ENCODE measurements at places on chromosomes 12 and 14.

GRCh38 chr12:12736759-12737676 lies 19.9 kb downstream of the CDKN1B start:
- DNase-seq, result peak; percentile 70

DNA sequence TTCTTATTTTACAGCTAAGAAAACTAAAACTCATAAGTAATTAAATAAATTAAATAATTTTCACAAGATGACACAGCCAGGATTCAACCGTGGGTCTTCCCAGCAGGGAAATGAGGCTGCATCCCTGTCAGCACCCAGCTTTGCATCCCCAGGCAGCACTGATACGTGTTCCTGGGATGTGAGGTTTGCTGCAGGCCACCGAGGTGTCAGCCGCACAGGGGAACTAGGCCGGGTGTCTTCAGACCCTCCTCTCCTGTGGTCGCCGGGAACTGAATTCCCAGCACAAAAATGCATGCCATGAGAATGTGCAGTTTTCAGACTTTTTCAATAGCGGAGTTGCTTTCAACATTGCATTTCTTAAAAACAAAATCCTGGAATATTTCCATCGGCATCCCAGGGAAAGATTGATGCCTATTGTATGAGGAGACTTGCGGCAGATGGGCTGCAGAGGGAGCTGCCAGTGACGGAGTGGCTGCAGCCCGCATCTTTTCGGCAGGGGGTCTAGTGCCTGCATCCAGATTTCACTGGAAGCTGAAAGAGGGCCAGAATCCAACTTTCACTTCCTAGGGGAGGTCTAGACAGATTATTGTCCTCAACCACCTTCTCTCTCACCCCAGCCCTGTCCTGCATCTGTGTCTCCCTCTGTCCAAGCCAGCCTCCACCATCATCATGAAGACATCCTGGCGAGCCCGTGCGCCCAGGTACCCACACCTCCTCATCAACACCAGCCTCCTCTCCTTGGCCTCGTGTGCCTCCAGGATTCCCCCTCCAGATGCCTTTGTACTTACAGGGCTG lies 12.6 kb downstream of the LRTM2 start:
- DNase-seq, result no peak

DNA sequence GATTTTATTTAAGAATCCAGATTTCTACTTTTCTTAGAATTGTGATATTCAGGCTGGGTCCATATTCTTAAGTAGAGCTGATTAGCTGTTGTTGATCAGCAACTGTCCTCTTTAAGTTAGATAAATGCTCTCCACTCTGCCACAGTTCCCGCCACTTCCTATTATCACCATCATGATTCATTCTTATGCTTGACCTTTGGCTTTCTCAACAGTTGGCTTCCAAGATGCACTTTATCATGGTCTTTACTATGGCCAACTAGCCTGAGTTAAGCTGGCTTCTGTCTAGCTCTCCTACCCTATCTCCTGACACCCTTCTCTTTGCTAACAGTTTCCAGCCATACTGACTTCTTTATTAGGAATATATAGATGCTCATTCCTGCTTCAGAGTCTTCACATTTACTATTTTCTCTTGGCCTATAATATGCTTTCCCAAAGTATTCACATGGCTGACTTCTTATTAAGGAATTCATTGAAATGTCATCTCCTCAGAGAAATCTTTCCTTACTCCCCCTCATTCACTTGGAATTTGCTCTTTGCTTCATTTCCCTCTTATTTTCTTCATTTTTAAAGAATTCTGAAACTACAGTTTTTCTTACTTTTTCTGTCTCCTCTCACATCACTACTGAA lies 149.0 kb upstream of the IGF1 start:
- no peak for DNase-seq

- no peak for DNase-seq
These were observed 23.5 kb upstream of the CRIP2 start for GRCh38 chr14:105450864-105451720.

GRCh38 chr12:108833355-108833733 lies 24.0 kb downstream of the SSH1 start:
- no peak for DNase-seq

DNA sequence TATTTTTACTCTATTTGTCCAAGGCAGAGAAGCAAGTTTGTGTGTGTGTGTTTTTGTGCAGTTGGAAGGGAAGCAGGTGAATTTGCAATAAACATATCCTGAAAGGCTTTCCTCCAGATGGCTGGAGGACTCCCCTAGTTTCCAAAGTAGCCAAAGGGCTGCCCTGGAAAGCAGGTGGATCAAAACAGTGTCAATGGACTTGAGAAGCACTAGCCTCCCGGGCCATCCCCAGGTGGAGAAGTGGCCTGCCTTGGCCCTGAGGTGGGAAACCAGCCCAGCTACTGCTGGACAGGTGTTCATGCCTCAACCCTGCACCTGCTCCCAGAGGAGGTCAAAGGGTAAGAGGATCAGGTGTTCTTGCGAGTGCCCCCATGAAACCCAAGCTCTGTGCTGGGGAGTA lies 1046.9 kb downstream of the VRK1 start:
- DNase-seq, result no peak

GRCh38 chr12:15605881-15606590 lies 183.2 kb downstream of the EPS8 start:
- no peak for DNase-seq

GRCh38 chr12:91851741-91852477 lies 293.7 kb downstream of the BTG1 start:
- no peak for DNase-seq

DNA sequence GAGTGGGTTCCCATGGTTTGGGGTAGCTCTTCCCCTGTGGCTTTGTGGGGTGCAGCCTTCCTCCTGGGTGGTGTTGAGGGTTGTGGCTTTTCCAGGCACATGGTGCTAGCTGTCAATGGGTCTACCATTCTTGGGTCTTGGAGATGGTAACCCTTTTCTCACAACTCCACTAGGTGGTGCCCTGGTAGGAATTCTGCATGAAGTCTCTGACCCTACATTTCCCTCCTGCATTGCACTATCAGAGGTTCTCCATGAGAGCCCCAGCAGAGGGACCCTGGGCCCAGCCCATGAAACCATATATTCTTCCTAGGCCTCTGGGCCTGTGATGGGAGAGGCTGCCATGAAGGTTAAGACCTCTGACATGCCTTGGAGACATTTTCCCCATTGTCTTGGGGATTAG lies 1093.3 kb downstream of the SLC16A7 start:
- peak; percentile 2 for DNase-seq

- DNase-seq, result no peak
These were observed 47.1 kb downstream of the SLC2A13 start for GRCh38 chr12:40058721-40059190.

DNA sequence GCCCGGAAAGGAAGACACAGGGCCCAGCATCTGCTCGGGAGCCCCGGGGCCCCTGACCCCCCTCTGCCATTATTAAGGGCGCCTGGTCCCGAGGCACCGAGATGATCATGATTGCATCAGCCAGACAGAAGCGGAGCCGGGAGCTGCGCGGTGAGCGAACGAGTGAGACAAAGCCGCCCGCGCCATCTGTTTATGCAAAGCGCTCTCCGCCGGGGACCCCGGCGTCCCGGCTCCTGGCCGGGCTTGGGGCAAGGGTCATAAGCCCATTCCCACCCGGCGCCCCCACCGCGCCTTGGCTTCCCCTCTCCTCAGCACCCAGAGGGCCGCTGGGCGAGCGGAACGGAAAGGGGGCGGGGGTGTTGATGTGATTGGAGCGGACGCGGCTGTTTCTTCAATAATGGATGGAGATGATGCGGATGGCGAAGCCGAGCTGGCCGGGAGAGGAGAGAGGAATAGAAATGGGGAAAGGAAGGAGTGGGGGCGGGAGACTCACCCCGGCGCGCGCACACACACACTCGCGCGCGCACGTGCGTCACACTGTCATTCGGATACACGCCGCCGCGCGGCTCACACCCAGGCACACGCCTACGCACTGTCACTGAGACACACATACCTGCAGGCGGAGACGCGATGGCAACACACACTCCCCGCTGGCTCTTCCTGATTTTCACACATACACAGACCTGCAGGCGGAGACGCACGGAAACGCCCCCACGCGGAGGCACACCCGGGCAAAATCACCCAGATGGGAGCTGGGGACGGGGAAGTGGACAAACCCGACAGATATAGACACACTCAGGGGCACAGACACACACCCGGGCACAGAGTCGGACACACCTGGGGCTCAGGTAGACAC lies 10.7 kb downstream of the STAC3 start:
- DNase-seq, result peak; percentile 87

DNA sequence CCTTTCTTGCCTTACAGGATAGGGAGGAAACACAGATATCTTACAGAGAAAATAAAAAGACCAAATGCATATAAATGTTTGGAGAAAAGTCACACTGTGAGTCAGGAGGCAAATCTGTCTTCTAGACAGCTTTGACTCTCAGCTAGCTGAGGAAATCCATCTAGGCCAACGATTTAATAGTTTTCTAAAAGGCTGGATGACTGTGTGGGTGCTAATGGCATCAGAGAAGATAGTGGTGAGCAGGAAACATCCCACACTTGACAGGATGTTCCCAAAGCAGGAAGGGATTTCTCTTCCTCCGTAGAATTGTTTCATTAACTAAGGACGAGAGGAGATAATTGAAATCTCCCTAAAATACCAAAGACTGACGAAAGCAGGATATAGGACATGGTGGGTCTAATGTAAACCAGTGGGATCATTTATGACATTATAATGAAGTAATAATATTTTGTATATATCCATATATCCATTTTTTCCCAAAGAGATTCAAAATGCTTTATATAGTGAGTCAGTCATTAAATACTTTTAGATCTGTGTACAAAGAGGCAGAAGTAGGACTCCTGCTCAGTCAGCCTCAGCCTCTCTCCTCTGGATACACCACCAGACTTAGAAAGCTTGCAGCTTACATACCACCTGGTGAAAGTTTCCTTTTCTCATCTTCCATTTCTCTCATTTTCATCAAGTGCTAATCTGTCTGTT lies 44.3 kb upstream of the PSMA6 start:
- no peak for DNase-seq

GRCh38 chr14:99554757-99555531 lies 49.1 kb downstream of the CCDC85C start:
- no peak for DNase-seq

DNA sequence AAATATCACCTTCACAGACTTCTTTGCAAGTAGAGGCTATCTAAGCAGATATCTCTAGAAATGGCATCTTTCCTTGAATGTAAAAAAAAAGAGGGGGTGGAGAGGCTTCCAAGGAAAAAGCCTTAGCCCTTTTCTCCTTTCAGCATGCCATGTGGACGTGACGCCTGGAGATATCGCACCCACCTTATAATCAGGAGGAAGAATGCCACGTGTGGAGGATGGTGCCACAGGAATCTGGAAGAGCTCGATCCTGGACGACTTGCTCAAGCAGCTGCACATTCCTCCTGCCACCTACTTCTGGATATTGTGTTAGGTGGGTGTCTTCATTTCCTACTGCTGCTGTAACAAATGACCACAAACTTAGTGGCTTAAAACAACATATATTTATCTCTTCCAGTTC lies 203.6 kb downstream of the NUAK1 start:
- DNase-seq, result no peak

DNA sequence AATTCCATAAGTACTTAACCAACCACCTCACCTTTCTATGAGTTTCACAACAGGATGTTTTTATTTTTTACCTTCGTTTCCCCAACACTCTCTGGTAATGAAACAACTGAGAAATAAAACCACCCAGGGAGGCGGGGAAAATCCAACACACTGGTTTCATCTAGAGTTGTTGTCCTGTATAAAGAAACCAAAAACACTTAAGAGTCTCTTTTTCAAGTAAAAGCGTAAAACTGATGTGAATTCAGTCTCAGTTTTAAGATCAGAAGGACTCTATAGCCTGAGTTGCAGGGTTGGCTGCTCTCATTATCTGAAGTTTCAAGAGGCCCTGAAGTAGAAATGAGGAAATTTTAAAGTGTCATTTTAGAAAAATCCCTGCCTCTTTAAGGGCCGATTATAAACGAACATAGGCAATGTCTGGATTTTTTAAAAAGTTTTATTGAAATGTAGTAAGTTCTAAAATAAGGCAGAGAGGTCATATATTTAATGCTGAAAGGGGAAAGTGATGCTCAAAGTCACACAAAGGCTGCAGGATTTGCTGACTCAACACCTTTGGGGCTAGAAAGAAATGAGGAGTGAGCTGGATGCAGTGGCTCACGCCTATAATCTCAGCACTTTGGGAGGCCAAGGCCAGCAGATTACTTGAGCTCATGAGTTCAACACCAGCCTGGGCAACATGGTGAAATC lies 27.2 kb downstream of the HIGD1C start:
- DNase-seq, result no peak

GRCh38 chr12:6708960-6709394 lies 8.4 kb upstream of the PIANP start:
- no peak for DNase-seq

GRCh38 chr14:66999978-67000377 lies 189.3 kb upstream of the GARIN2 start:
- no peak for DNase-seq

DNA sequence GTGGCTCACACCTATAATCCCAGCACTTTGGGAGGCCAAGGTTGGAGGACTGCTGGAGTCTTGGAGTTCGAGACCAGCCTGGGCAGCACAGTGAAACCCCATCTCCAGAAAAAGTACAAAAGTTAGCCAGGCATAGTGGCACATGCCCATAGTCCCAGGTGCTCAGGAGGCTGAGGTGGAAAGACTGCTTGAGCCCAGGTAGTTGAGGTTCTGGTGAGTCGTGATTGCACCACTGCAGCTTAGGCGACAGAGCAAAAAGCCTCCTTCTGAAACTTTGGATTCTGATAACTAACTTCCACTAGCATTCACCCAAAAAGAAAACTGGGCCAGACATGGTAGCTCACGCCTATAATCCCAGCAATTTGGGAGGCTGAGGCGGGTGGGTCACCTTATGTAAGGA lies 6.6 kb downstream of the BTBD7 start:
- DNase-seq, result no peak

DNA sequence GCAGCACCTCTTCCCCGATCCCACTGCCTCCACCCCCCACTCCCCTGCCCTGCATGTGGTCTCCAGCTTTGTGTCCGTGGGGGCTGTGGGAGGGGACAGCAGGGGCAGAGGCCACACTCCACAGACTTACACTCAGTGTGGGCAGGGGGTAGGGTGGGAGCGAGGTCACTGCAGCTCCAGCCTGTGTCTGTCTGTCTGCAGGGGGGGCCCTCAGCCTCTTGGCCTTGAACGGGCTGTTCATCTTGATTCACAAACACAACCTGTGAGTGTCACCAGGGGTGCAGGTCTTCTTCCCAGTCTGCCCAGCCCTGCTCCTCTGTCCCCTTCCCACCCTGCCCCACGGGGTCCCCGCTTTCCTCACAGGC lies 6.5 kb downstream of the NOC4L start:
- DNase-seq, result no peak

DNA sequence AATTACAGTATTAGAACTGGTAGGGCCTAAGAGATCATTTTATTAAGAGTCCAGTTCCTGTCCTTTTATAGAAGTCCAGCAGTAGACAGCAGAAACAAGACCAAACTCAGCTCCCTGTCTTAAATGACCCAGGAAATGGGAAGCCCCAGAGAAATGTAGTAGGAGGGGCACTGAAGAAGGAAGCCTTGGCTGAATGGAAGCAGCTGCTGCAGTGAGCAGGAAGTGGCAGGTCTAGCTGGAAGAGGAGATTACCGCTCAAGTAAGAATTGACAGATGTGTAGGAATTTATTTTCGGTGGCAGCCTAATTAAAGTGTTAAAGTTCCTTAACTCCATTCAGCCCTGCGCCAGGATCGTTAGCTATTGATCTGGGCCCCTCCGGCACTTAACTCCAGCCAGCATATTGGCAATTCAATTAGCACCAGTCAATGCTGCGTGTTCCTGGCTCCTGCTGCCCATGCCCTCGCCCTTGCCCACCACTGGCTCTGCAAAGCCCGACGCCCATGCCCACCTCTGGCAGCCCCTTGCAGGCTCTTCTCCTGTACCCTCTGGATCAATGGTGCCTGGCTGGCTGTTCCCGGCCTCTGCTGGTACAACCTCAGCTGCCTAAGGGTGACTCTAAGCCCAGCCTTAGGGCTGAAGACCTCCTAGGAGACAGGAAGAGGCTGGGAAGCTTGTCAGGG lies 21.1 kb downstream of the ZFHX2 start:
- no peak for DNase-seq

Measured in OCI-LY7 (cell line).